ENCODE measurements at places on chromosomes 16 and 17.

- DNase-seq: no peak
These were observed 27.4 kb downstream of the GRB7 start for GRCh38 chr17:39765175-39765574.

- DNase-seq: no peak
These were observed 2.7 kb downstream of the FBXO31 start for GRCh38 chr16:87380881-87381280.

DNA sequence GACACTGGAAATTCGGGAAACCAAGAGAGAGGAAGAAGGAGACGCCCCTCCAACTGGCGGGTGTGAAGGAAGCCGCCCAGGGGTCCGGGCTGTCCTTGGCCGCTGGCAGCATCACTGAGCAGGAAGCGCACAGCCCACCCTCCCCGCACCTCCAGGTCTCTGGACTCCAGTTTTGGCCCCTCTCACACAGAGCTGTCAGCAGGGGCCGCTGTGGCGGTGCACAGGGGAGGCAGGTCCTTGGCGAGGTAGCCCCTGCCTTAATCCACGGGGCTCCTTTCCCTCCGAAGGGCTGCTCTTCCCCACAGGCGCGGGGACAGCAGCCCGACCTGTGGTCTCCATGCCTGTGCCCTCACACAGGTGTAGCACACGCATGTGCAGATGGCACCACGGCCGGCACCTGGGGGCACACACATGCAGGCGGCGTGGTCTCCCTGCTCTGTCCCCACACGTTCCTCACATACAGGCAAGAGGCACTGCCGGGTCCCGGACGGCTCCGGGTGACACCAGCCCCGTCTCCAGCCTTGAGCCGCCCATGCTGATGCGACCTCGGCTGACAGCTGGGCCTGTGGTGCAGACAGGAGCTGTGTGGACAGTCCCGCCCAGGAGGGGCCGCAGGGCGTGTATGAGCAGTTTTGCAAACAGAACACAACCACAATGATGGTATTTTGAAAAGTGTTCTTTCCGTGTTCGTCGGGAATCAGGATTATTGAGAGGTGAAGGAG, 26.6 kb upstream of the CHMP6 start:
- no peak for DNase-seq

DNA sequence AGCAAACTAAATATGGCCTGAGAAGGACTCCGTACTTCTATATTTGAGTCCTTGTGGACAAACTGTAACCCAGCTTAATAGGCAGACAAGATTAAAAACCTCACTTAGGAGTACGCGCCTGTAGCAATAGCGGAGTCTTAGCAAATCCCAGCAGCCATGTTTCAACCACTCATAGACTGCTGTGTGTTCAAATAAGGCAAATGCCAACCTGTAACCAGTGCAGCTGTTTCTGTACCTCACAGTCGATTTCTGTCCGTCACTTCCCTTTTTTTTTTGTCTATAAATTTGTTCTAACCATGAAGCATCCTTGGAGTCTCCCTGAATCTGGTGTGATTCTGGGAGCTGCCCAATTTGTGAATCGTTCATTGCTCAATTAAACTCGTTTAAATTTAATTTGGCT, 30.2 kb downstream of the TANC2 start:
- no peak for DNase-seq

DNA sequence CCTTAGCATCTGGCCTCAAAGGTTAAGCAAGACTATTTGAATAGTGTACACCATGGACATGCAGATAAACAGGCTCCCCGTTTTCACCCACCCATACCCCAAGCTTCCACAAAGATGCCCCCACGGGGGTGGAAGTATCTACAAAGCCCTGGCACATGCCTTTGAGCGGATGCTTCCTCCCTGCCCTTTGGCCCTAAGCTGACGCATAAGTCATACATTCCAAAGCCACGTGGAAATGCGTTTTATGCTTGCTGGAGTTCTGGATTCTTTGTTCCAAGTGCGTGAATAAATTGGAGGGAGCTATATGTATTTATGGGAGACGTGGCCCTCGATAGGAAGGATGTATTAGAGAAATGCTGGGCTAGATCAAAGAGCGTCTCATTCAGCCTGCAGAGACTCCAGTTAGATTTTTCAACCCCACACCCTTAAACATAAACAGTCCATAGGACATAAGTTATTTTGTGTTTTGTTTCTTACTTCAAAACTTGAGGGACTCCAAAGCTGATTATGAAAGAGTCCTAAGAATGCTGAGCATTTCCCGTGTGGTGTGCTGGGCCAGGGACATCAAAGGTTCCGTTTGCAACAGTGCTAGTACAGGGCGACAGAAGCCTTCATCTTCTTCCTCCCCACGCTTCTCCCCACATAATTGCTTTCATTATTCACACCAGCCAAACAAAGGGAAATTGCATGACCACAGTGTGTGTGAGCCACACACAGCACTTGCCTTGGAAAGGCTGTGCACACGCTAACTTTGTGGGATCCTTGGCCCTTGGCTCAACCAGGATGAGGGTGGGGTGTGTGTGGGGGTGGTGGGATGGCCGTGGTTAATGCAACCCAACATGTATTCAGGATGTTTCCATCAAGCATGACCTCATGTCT, 73.6 kb downstream of the WIPI1 start:
- peak; percentile 7 for DNase-seq

DNA sequence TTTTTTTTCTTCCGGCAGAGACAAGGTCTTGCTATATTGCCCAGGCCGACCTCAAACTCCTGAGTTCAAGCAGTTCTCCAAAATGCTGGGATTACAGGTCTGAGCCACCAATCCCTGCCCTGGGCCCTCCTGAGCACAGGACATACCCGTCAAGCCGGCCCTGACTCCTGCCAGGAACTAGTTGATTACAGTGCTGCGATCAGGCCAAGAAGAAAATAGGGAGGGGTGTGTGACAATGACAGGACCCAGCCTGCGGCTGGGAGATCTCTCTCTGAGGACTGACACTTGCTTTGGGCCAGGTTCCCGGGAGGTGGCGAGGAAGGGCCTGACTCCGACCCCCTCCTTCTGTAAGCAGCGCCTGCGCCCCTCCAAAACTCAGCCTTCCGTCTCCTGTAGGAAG, 276.6 kb downstream of the MRTFB start:
- no peak for DNase-seq

DNA sequence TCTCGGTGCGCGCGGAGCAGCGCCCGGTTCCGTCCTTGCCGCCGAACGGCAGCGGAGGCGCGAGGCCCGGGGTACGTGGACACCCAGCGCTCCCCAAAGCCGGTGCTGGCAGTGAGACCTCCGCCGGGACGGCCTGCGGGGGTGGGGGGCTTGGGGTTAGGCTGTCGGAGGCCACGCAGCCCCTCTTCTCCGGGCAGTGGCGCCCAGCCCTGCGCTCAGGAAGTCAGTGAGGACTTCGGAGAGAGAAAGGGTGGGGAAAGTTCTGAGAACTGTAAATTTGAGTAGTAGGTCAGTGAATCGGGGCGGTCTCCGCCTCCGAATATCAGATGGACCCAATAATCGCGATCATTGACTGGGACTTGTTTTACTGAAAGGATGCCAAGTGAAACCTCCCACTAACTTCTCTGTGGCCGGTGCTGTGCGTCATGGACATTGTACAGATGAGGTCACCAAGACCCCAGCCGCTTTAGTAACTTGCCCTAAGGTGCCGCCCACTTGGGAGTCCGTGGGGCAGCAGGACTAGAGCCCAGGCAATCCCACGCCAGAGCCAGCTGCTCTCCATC, 468 bp downstream of the IL4R start:
- peak; percentile 74 for DNase-seq

- no peak for DNase-seq
These were observed 2166.6 kb downstream of the TP53TG3F start for GRCh38 chr16:35626041-35626440.

DNA sequence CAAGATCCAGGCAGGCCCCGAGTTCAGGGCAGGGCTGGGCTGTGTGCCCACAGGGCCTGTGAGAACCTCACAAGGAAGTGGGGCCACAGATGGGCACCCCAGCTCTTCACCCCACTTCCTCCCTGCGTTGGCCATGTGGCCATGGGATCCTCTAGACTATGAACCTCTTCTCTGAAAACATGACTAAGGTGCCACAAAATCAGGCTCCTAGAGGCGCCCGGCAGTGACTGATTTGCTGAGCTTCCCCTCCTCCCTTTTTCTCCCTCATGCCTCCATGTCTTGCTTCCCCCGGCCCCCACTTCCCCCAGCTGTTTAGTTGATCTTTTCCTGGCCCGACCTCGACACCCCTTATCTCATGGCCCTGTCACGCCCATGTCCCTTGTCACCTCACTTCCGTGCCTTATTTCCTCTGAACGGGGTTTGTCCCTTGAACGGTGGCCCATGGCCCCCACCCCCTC, 87.1 kb downstream of the KCNJ12 start:
- DNase-seq: no peak

DNA sequence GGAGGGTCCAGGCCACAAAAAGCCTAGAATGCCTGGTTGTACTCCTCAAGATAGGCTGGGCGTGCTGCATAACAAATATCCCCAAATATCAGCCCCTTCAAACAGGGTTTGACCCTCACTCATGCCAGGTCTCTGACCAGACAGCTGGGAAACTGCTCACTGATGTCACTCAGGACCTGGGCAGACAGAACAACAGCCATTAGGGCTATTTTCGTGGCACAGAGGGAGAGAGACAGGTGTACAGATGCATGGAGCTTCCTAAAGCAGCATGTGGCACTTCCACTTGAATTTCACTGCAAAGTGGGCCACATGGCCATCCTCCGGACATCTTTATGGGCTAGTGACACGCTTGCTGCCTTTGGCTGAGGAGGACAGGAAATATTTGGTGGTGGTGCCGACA, 73.1 kb downstream of the SREBF1 start:
- DNase-seq: no peak

DNA sequence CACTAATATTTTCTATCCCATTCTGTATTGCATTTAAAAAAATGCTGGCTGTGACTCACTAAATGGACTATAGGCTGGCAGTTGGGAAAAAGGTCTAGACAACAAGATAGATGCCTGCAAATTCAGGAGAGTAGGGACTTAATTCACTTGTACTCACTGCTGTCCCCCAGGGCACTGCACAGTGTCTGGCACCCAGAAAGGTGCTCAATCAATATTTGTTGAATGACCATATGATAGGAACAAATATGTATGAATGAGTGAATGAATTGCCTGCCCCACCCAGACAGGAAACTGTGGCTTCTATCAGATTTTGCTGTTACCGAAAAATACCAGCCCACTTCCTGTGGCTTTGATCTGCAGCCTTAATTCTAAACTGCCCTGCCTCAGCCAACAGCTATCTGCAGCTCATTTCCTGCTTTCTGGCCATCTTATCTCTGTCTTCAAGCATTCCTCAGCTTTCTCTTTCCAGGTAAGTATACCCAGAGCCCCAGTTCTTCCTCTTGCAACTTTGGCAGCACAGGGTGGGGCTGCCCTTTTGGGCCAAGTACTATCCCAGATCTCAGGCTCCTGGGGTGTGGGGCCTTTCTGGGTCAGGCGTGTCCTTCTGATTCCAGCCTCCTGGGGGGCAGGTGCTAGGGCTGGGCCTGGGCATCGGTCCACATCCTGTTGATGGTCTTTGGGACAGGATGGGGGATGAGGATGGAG, 15.3 kb upstream of the TNS4 start:
- peak; percentile 52 for DNase-seq

GRCh38 chr17:7340179-7340578, 3.9 kb downstream of the ACAP1 start:
- no peak for DNase-seq

DNA sequence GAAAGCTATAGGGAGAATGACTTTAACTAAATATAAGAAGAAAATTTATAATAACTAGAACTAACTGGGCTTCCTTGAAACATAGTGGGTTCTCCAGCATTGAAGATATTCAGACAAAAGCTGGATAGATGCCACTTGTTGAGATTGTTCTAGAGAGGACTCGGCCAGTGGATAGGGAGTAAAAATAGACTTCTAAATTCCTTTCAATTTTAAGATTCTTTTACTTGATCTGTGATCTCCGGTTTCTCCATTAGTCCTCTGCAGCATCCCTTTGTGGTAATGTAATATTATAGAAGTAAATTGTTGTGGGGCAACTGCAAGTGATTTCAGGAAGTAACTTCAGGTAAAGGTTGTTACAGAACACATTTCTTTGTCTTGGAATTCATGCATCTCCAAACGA, 10.3 kb upstream of the RARA start:
- no peak for DNase-seq

DNA sequence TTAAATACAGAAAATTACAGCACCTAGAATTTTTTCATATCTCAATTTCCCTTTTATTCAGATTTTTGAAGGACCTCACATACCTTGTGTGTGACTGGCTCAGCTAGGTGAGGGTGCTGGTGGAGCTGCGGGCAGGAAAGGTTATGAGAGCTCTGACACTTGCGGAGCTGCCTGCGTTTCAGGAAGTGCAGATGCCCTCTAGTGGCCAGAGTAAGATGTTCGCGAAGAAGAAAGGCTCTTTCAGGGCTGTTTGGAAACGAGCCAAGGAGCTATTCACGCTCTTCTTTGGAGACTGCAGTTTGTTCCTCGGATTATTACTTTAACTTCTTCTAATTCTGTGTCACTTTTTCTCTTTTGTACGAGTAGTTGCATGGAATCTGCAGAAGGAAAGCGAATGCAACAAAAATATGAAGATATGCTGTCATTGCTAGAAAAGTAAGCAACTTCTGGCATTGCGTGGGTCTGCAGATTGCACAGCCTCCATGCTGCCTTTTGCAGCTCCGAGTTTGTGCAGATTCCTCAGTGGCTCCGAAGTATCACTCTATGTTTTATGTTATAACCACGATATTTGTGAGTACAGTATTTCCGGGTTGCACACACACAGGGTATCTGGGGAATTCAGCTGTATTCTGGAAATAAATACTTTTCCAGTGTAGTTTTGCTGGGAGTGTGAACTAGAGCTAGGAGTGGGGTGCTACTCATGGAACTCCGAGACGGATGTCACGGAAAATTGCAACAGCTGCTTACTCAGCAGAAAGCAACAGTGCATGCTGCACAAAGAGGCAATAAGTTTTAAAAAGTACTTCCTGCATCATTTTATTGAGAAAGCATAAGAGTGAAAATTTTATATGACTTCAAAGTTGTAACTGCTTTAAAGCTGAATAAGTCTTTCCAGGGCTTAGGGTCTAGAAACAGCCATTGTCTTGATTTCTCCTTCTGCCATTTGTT, 46.3 kb downstream of the DNAH9 start:
- DNase-seq: no peak

DNA sequence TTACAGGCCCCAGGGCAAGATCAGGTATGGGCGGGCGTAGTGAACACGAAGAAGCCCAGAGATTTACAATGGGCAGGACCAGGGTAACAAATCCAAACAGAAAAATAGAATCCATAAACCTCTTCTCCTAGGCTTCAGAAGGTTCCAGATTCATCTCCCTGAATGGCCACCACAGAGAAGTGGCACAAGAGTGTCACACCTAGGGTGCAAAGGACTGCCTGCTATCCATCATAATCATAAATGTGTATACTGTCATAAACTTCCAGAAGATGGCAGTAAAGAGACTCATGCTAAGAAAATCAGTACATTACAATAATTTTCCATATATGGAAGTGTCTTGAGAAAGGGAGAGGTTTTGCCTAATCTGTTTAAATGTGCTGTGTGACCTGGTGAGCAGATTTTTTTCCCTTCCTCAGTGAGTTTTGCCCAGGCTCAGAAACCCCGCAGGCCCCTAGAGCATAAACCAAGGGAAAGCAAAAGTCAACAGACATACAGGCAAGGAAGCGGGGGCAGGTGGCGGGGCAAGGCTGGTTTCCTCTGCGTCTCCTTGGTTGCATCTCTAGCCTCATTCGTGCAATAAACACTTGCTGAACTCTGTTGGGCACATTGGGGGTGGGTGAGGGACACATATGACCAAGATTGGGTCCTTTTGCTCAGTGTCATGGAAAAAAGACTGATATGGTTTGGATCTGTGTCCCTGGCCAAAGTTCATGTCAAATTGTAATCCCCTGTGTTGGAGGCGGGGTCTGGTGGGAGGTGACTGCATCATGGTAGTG, 92.0 kb upstream of the CDH5 start:
- no peak for DNase-seq

GRCh38 chr17:32553168-32553567, 66.4 kb downstream of the CDK5R1 start:
- no peak for DNase-seq
